H54 (cell line): ENCODE measurements at places on chromosomes 13 and 19.

GRCh38 chr19:38743394-38744297 is 628 bp downstream of the CAPN12 start:
- no peak for DNase-seq

DNA sequence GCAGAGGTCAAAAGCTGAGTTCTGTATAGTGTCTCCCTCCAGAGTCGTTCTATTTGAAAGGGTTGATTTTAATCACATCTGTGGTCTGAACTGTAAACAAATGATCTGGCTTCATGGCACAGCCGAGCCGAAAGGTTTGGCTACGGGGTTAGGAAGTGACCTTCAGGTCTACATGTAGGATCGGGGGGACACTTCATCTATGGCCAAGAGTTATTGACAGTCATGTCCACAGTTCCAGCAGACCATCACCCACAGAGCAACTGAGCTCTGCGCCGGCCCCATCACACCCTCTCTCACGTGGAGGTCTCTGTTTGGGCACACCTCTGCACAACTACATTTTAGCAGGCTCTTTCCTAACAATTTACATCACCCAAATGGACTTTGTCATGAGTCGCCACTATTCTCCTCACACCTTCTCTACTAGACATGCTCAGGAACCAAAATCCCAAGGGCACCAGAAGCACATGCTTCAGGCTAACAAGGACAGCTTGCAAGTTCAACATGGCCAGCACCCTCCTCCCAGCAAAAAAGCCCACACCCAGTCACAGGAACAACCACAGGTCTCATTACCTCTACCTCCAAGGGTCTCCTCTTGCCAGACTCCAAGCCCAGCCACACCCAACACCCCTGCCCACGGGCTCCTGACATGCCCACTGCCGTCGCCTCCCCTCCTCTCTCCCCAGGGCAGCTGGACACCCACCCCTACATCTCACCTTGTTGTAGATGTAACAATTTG is 36.1 kb upstream of the EPHX3 start:
- DNase-seq = no peak

- DNase-seq = no peak
Observed at GRCh38 chr13:29379281-29379680, 216.2 kb downstream of the SLC7A1 start.

- DNase-seq = no peak
Observed at GRCh38 chr13:34263681-34264080, 445.7 kb downstream of the RFC3 start.

DNA sequence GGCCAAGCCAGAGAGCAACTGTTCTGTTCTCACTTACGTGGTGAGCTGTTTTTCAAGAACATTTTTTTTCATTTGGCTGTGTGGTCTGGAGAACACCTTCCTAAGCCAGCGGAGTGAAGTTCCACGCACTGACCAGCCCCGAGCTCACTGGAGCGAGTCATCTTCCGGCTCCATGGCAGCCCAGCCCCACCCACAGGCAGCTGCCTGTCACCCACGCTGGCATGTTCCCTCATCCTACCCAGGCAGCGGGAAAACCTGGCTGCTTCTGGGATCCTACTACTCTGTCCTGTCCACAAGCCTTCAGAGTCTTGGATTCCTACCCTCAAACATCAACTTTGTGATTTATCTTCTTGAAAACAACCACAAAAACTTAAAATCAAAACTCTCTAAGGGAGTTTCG is 76.2 kb downstream of the GGACT start:
- peak; percentile 64 for DNase-seq

DNA sequence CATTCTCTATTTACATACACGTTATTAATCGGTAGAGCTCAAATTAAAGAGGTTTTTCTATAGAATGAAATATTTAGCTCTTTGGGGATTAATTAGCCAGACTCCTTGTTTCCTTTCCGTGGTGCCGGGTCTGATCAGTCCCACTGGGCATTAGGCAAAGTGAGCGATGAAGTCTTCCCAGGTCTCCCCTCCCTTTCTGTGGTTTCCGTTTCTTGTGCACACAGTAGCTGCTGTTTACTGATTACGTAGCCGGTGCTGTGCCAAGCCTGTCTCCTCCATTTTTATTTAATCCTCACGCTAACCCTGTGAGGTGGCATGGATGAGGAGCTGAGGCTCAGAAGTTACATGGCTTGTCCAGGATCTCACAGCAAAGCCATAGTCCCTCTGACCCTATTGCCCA is 9.0 kb downstream of the SLC25A15 start:
- DNase-seq = no peak
